ENCODE measurements at places on chromosomes 2 and 18. TPM values are rescaled to one million over a fixed set of nuclear protein-coding genes. Genes with fewer than 3 reads are reported as not detected.

- no peak for DNase-seq
Measured at GRCh38 chr2:200968162-200968561, 4.7 kb upstream of the ORC2 start.

The SERPINB4 gene
- total RNA-seq, result not detected

The ABCG8 gene
- total RNA-seq, result not detected

The RMC1 gene
- total RNA-seq, result 12.6 TPM

DNA sequence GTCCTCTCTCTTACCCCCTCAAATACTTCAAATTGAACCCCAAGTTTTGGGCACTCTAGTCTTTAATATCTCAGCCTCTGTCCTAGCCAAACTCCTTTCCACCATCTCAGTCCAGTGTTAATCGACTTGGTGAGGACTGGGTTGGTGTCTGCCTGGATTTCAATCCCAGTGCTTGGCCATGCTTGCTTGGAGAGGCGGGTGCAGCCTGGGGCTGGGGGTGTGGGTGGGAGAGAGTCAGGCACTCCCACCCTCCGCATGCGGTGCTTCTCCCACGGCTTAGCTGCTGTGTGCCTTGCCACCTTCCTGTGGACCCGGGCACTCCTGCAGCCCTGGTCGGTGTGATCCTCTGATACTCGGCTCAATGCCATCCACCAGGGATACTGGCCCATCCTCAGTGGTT lies 220.8 kb upstream of the HDAC4 start:
- no peak for DNase-seq

DNA sequence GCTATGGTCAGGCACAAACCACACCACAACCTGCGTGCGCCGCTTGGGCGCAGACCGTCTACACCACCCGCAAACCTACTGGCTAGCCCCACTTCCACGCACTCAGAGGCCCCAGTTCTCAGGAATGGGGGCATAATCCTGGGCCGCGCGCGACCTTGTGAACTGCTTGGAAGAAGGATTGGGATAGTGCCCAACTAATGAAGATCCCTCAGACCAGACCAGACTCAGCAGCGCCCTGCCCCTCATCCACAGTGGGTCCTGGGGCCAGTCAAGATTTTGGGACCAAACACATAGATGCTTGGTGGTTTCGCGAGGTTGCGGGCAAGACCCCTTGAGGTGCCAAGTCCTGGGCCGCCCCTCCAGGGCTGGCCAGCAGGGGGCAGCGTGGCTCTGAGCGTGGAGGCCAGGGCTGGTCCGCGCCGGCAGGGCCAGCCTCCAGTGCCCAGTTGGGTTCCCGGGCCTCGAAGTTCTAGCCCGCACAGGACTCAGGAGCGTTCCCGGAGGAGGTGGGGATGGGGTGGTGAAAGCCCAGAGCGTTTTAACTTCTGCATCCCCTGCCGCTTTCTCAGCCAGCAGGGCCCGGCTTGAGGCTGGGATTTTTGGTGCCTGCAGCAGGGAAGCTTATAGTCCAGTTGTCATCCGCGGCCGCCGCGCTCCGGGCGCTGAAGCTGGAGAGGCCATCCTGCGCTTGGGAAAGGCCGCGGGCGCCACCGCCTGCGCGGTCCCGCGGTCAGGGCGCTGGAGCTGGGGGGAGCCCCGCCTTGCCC lies 8.3 kb downstream of the OSR1 start:
- DNase-seq, result peak; percentile 81

- no peak for DNase-seq
Measured at GRCh38 chr2:43223521-43224001, 2.8 kb downstream of the ZFP36L2 start.

- DNase-seq, result no peak
Measured at GRCh38 chr18:2143636-2144035, 427.7 kb downstream of the METTL4 start.

GRCh38 chr2:233152541-233152940 lies 92.4 kb downstream of the INPP5D start:
- DNase-seq, result peak; percentile 91

- DNase-seq, result no peak
Measured at GRCh38 chr2:239443666-239444567, 43.1 kb upstream of the HDAC4 start.

All from left ventricle myocardium superior (tissue), 1 donor.